ENCODE measurements at places on chromosomes 1 and 21. TPM values are rescaled to one million over a fixed set of nuclear protein-coding genes. Genes with fewer than 3 reads are reported as not detected.

Gene NEK2
- 12.8 TPM for total RNA-seq

Gene TMEM61
- total RNA-seq: not detected

Gene NBPF6
- total RNA-seq: 0.22 TPM

Gene SMCP
- not detected for total RNA-seq

Gene RIMKLA
- total RNA-seq: 8.8 TPM

Gene PHGDH
- 42.1 TPM for total RNA-seq

Gene WDTC1
- total RNA-seq: 30.2 TPM

Gene MDM4
- 151 TPM for total RNA-seq

Gene ASTN1
- not detected for total RNA-seq

Gene CRYAA
- total RNA-seq: not detected

Gene FMO3
- not detected for total RNA-seq

Gene FCRL4
- total RNA-seq: not detected

Gene C4BPB
- 0.38 TPM for total RNA-seq

Gene LORICRIN
- total RNA-seq: not detected

Gene C1QB
- not detected for total RNA-seq

Gene SPATA46
- not detected for total RNA-seq

Gene OR2T29
- total RNA-seq: not detected

Gene IFNLR1
- total RNA-seq: 2.0 TPM

Gene PEF1
- total RNA-seq: 55.9 TPM

Gene VANGL2
- not detected for total RNA-seq

Gene IFNAR1
- total RNA-seq: 16.6 TPM

Gene EXOC8
- total RNA-seq: 20.2 TPM

Gene C1orf74
- 2.5 TPM for total RNA-seq

Gene MIXL1
- total RNA-seq: not detected

Gene FCGR2B
- 0.83 TPM for total RNA-seq

Gene EFNA4
- 4.7 TPM for total RNA-seq
